ENCODE measurements at places on chromosomes 4 and X.

DNA sequence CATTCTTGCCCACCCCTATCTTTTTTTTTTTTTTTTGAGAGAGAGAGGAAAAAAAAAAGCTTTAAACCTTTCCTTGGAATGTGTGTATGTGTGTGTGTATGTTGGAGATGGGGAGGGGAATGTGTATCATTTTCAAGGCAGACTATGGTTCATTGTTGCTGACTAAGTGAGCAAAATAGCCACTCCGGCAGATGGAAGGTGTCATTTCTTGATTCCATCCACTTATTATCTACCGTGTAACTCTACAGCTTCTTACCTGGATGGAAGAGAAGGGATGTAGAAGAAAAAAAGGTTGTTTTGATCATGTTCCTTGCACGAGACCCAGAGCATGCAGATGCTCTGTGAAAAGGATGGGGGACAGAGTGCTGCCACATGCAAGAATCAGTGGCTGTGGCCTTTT is 5.9 kb upstream of the GK2 start:
- DNase-seq = no peak

- no peak for DNase-seq
These were observed 977.8 kb downstream of the FSTL5 start for GRCh38 chr4:161186012-161186411.

- no peak for DNase-seq
These were observed 21.1 kb downstream of the CORIN start for GRCh38 chr4:47816748-47817147.

DNA sequence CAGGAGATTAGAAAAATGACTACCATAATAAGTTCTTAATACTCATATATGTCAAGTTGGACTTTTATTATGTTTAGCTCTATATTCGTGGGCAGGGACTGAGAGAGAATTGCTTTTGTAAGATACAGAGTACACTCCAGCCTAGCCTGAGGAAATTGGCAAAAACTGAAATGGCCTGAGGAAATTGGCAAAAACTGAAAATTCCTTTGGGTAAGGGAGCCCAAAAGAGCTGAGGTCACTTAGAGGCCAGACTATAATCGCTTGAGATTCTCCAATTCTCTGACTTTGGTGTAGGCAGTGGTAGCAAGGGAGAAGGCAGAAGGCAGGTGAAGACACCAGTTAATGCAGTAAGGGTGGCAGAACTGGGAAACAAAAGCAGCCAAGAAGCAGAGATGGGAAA is 124.5 kb upstream of the HCCS start:
- no peak for DNase-seq

DNA sequence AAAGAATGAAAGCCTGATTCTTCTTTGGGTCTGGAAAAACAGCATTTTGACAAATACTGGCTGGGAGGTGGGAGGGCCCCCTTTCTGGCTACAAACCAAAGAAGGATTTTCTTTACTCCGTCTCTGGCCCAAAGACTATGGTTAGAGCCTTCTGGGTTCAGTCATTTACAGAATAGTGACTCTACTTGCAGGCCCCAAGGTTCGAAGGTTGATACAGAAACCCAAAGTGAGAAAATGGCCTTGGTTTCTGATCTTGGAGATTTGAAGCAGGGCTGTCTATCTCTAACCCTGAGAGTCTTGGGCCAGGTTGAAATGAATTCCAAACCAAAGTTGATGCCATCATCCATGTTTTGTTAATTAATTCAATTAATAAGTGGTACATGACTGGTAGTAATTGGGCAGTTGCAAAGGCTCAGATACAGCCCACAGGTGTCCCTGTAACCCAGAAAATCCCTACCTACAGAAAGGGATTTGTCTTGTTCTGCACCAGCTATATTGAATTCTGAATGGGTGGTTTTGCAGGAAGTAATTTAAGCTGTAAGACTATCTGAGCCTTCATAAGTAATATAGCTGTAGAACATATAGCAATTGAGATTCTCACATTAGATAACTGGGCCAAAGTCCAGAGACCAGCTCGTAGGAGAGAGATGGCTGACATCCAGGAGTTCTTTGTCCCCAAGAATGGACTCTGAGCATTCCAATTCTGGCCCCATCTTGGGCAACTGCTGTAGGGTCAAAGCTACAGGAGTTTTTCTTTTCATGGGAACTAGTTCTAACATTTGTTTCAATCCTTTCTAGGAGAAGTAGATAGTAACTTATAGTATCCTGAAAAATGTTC is 34.5 kb downstream of the CHRNA9 start:
- no peak for DNase-seq
